ENCODE measurements at places on chromosomes 3 and 15. TPM values are rescaled to one million over a fixed set of nuclear protein-coding genes. Genes with fewer than 3 reads are reported as not detected.

DNA sequence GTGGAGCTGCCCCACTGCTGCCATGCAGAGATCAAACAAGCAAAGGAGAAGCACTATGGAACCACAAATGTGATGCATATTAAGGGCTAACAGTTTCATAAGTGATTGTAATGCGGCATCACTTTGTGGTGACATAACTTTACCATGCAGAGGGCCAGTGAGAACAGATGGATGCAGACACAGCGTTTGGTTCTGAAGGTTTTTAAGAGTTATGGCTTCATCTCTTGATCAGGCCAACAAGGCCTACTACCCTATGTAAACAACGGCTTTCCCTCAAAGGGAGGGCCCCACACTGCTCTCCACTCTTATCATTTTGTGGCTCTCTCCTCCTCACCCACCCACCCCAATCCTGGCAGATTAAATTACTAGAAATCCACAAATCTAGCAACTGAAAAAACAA lies 13.4 kb downstream of the NR2E3 start:
- no peak overlapping the region for H3K27ac ChIP-seq
- H3K27me3 ChIP-seq: no peaks in the 10 kb centered on the region
- no peak overlapping the region for H3K4me3 ChIP-seq
- no peak for DNase-seq

DNA sequence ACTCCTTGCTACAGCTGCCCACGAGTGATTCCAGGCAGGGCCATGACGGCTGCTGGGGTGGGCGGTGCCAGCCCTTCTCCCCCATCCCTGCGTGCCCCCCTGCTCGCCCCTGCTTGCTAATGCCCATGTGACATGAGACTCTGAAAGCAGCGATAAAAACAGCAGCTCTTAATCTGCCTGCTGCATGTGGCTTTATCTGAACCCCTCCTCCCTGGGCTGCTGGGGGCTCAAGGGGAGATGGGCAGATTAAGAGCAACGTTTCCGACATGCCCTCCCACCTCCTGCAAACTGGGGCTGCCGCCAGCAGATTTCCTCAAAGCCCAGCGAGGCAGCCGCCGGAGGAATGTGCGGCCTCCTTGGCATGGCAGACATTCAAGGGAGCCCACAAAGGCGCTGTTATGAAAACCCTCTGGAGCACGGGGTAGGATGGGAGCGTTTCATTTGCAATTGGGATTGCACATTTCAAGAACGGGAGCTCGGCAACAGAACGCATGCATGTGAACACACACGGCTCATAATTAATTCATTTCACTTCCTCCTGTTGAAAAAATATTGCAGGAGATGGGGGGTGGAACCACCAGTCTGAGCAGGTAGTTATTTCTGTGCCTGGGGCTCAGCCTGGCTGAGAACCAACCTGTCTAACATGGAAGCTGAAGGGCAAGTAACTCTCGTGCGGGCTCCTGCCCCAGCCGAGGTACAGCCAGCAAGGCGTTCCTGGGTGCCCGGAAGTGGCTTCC lies 504.2 kb upstream of the PROK2 start:
- H3K27ac ChIP-seq: no peak overlapping the region
- peak overlapping the region; percentile 72 for H3K4me3 ChIP-seq

- no peak overlapping the region for H3K27ac ChIP-seq
- H3K4me1 ChIP-seq: no peaks in the 10 kb centered on the region
- H3K27me3 ChIP-seq: no peaks in the 10 kb centered on the region
- no peaks in the 10 kb centered on the region for H3K36me3 ChIP-seq
- H3K4me3 ChIP-seq: no peak overlapping the region
Measured at GRCh38 chr3:194602669-194603171, 30.5 kb downstream of the TMEM44 start.

The NR2F2 gene
- total RNA-seq: not detected

GRCh38 chr3:115805520-115805919 lies 182.2 kb downstream of the GAP43 start:
- no peak for DNase-seq
- peaks cover 55% of the 10 kb centered on the region for H3K27me3 ChIP-seq

The LRRC2 gene
- 0.19 TPM for total RNA-seq

GRCh38 chr3:127960421-127960965 lies 45.5 kb downstream of the KBTBD12 start:
- H3K27ac ChIP-seq: no peak overlapping the region
- no peak for DNase-seq
- no peaks in the 10 kb centered on the region for H3K36me3 ChIP-seq
- H3K27me3 ChIP-seq: peaks cover 2% of the 10 kb centered on the region
- H3K4me1 ChIP-seq: no peaks in the 10 kb centered on the region

GRCh38 chr3:58249358-58250092 lies 11.9 kb downstream of the ABHD6 start:
- no peak overlapping the region for H3K4me3 ChIP-seq
- H3K27ac ChIP-seq: no peak overlapping the region
- peaks cover 19% of the 10 kb centered on the region for H3K4me1 ChIP-seq
- no peak for DNase-seq
- H3K36me3 ChIP-seq: no peaks in the 10 kb centered on the region

- H3K36me3 ChIP-seq: no peaks in the 10 kb centered on the region
- H3K4me3 ChIP-seq: no peak overlapping the region
- H3K4me1 ChIP-seq: peaks cover 39% of the 10 kb centered on the region
- no peak overlapping the region for H3K27ac ChIP-seq
- DNase-seq: no peak
- H3K27me3 ChIP-seq: peaks cover 52% of the 10 kb centered on the region
Measured at GRCh38 chr15:67818464-67818863, 6.8 kb upstream of the SKOR1 start.

The SPINK8 gene
- not detected for total RNA-seq

DNA sequence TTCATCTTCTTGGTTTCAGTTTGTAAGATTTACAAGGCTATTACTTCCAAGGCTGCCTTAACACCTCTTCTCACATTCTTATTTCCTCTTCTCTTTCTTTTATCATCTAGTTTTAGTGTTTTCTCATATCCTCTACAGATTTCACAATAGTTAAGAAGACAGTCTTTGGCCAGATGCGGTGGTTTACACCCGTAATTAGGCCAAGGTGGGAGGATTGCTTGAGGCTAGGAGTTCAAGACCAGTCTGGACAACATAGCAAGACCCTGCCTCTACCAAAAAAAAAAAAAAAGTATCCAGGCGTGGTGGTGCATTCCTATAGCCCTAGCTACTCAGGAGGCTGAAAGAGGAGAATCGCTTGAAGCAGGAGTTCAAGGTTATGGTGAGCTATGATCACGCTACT lies 3.5 kb upstream of the ALDH1A2 start:
- H3K4me1 ChIP-seq: peaks cover 13% of the 10 kb centered on the region
- peaks cover 54% of the 10 kb centered on the region for H3K27me3 ChIP-seq
- DNase-seq: no peak
- no peak overlapping the region for H3K4me3 ChIP-seq
- no peaks in the 10 kb centered on the region for H3K36me3 ChIP-seq

DNA sequence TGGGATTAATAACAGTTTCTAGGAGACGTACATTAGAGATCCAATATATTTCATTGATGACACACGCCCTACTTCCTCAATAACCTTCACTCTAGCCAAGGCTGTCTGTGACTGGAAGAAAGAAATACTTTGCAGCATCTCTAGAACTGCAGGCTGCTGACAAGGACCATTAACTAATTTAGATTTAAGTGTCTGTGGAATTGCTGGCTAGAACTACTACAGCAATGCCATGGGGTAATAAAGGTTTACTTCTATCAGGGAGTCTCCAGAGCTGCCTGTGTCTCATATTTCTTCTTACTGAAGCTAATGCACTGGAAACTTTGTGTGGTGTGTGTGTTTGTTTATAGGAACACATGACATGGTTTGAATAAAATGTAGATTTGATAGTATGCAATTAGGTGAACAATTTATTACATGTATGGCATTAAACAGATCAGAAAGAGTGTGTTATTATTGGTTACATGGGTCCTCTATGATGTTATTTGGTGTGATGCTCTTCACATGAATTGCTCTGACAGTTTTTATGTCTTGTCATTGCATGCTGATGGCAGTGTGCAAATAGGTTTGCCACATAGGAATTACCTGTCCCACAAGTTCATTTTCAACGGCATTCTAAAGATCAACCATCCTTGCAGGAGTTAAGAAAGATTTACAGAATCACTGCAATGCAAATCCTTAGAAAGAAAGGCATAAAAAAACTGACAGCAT lies 916.2 kb upstream of the CADM2 start:
- H3K4me1 ChIP-seq: no peaks in the 10 kb centered on the region
- no peaks in the 10 kb centered on the region for H3K27me3 ChIP-seq
- H3K36me3 ChIP-seq: no peaks in the 10 kb centered on the region
- DNase-seq: no peak
- H3K27ac ChIP-seq: no peak overlapping the region

The PPP1R14D gene
- total RNA-seq: not detected

DNA sequence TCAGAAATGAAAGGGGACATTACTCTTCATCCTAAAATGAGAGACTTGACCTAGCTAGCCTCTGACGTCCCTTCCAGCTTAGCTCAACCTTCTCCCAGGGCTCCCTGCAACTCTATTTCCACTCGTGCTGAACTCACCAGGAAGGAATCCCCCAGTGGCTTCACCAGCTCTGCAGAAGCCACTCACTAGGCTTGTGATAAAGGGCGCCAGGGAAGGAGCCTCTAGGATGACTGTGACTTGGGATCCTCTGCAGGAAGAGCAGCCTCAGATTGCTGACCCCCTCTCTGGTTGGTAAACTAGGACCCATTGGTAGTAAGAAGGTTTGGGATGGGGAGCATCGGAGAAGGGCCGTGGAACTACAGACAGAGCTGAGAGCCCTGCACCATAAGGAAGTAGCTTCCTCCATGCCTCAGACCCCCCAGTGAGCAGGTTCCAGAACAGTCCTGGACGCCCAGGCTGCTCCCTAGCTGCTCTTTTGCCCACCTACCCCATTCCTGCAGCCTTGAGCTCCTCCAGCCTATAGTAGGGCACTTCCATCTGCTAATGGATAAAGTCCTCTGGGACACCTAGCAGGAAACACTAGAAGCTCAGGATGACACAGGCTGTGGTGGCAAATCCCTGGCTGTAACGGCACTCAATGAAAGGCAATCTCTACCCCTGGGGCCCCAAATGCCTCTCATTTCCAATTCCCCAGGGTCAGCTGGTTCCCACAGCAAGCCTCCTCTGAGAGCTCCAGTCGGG lies 26.0 kb downstream of the PLA2G4F start:
- no peak overlapping the region for H3K4me3 ChIP-seq
- H3K27ac ChIP-seq: no peak overlapping the region
- no peaks in the 10 kb centered on the region for H3K4me1 ChIP-seq
- H3K36me3 ChIP-seq: no peaks in the 10 kb centered on the region
- peaks cover 13% of the 10 kb centered on the region for H3K27me3 ChIP-seq

GRCh38 chr3:27342267-27342666 lies 26.9 kb downstream of the NEK10 start:
- no peak overlapping the region for H3K4me3 ChIP-seq
- no peak overlapping the region for H3K27ac ChIP-seq

DNA sequence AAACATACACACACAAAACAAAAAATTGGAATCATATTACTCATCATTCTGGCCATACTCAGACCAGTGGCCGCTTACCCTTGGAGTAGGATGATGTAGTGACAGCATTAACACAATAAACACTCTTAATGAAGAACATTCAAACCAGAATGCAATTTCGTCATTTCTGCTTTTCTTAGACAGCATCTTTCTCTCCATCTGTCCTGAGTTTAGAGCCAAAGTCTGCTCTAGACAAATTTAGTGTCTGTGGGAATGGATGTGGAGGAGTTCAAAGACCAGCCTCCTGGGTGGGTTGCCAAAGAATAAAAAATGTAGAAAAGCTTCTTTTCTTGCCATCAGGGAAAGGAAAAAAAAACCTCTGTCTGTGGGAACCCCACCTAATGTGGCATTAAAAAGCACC lies 212.4 kb upstream of the POU1F1 start:
- DNase-seq: no peak
- no peak overlapping the region for H3K4me3 ChIP-seq
- H3K27me3 ChIP-seq: peaks cover 6% of the 10 kb centered on the region
- H3K36me3 ChIP-seq: no peaks in the 10 kb centered on the region
- H3K27ac ChIP-seq: no peak overlapping the region
- peaks cover 5% of the 10 kb centered on the region for H3K4me1 ChIP-seq

DNA sequence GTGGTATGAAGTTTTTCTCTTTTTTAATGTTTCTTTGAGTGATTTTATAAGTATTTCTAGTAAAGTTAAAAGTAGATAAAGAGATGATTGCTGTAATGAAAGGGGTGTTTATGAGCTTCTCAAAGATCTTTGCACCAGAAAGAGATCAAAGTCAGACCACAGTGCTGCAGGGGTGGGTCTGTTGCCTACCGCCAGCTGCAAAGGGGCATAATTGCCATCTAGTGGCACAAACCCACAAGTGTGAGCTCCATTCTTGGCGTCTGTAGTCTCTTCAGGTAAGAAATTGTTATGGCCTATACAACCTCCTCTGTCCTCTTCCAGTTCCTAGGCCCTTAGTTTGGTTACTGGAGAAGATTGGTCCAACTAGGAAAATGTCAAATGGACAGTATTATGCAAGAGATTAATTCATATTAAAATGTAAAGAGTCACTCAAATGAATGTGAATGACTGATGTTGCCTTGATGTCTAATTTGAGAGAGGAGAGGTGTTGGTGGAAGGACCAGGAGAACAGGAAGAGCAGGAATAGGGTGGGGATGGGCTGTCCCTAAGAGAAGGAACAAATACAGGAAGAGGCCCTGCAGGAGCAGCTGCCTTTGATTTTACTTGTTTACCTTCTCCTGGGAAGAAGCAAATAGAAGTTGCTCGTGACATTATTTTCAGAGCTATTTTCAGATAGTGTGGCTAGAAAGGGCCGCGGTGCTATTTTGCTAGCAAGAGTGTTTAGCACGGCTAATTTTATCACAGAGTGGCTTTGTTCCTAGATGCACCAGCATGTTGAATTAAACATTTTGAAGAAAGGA lies 53.0 kb upstream of the GSK3B start:
- no peak overlapping the region for H3K27ac ChIP-seq
- no peak overlapping the region for H3K4me3 ChIP-seq
- DNase-seq: peak; percentile 40

DNA sequence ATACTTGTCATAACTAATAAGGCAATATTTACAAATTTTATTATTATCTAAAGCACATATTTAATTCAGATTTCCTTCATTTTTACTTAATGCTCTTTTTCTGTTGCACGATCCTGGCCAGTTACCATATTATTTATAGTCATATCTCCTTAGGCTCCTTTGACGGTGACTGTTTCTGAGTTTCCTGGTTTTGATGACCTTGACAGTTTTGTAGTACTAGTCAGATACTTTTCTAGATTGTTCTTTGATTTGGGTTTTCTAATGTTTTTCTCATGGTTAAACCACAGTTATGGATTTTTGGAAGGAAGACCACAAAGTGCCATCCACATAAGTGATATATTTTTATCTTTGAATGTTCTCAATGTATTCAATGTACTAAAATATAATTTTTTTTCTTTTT lies 171.0 kb upstream of the NANOGP8 start:
- H3K27ac ChIP-seq: no peak overlapping the region
- H3K36me3 ChIP-seq: no peaks in the 10 kb centered on the region
- no peak for DNase-seq
- H3K27me3 ChIP-seq: no peaks in the 10 kb centered on the region
